ENCODE measurements at places on chromosomes 11 and 22. TPM values are rescaled to one million over a fixed set of nuclear protein-coding genes. Genes with fewer than 3 reads are reported as not detected.

Gene PEX26
- 39.1 TPM for total RNA-seq

Gene GGTLC3
- total RNA-seq, result not detected

Gene MYBPC3
- total RNA-seq, result not detected

Gene POTEH
- total RNA-seq, result not detected

Gene TTLL12
- total RNA-seq, result 28.5 TPM

Gene DUSP8
- 5.8 TPM for total RNA-seq

Gene GLB1L3
- 1.2 TPM for total RNA-seq

Gene PIWIL4
- total RNA-seq, result 1.3 TPM

Gene OR6Q1
- not detected for total RNA-seq

Gene MRGPRF
- not detected for total RNA-seq

Gene MMP27
- total RNA-seq, result not detected

Gene TBX1
- not detected for total RNA-seq

Gene LRRC75B
- 0.19 TPM for total RNA-seq

Gene ARHGAP32
- total RNA-seq, result 6.5 TPM

Gene KRTAP5-10
- not detected for total RNA-seq

Gene APOL4
- not detected for total RNA-seq

Gene PTPN5
- not detected for total RNA-seq

Gene MS4A3
- not detected for total RNA-seq

Gene MMP1
- not detected for total RNA-seq

Measured in CD4-positive, alpha-beta memory T cell (primary cell).